COR-L47 (cell line): ENCODE measurements at places on chromosomes 12 and 14.

DNA sequence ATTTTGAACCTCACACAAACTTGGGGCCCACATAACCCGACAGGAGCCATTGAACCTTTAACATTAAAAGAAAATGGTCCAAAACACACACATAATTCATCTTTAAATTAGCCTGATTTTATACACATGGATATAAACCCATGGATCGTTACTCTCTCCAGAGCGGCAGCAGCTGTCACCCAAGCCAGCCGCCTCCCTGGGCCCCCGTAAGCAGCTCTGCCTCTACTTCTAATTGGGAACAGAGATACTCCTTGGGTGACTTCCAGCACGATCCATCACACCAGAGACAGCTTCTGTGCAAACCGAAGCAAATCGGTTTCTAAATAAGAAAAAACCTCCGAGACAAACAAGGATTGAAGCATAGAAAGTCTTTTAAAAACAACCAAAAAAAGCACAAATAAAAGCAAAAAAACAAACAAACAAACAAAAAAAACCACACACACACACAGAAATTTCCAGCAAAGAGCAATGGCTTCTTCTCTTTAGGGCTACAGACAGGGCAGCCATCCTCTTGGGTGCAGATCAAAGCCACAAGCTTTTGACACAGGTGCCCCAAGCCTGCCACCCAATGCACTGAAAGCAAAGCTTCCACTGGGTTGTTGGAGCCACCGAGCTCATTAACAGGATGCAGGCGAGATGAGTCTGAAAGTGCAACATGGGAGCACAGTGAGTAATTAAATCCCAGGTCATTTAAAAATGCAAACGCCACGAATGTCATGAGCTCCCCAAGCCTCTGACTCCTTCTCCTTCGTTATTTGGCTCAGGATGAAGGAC, 156.9 kb downstream of the DPF3 start:
- DNase-seq = no peak

GRCh38 chr12:104930388-104931326, 27.4 kb downstream of the SLC41A2 start:
- no peak for DNase-seq

DNA sequence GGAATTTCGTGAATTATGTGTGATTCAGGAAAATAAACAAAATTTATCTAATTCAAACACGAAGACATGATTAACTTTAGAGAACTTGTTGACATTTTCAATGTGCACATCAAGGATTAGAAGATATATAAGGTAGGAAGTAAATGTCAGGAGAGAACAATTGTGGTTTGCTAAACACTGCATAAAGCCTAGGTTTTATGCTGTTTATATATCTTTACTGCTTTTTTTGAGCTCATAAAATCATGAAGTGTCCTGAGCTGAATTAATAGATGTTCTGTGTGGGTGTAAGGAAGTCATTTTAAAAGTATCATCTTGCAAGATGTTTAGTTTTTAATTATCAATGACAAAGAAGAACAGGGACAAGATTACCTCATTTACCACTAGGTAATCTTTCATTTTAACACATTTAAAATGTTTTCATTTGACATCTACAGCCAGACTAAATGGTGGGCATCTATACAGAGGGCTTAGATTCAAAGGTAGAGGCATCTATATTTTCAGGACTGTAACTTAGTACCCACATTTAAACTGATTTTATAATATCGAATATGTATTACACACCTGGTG, 382.8 kb downstream of the ADAMTS20 start:
- DNase-seq = no peak

- no peak for DNase-seq
Measured at GRCh38 chr14:39050389-39050788, 52.6 kb downstream of the SEC23A start.
